ENCODE measurements at places on chromosomes 6 and 20. TPM values are rescaled to one million over a fixed set of nuclear protein-coding genes. Genes with fewer than 3 reads are reported as not detected.

DNA sequence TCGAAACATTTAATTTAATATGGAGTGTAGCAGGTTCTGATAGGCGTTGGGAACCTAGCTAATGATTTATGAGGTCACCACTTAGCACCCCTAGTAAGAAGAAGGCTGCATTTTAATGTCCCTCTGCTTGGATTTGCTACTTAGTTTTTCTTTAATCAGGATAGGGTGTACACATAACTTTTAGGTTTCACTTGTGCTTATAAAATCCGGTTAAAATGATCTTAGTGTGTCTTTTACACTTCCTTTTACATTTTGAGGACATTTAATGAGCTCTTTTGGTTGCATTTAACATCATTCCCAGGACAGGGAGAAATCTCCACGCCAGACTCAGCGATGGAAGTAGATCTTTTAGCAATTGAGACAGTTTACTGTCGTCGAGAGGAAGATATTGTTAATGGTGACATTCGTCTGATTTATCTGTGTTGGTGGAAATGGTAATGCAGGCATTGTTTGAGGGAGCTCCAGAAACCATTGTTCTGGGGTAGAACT lies 5.6 kb downstream of the TFAP2A start:
- DNase-seq = no peak

DNA sequence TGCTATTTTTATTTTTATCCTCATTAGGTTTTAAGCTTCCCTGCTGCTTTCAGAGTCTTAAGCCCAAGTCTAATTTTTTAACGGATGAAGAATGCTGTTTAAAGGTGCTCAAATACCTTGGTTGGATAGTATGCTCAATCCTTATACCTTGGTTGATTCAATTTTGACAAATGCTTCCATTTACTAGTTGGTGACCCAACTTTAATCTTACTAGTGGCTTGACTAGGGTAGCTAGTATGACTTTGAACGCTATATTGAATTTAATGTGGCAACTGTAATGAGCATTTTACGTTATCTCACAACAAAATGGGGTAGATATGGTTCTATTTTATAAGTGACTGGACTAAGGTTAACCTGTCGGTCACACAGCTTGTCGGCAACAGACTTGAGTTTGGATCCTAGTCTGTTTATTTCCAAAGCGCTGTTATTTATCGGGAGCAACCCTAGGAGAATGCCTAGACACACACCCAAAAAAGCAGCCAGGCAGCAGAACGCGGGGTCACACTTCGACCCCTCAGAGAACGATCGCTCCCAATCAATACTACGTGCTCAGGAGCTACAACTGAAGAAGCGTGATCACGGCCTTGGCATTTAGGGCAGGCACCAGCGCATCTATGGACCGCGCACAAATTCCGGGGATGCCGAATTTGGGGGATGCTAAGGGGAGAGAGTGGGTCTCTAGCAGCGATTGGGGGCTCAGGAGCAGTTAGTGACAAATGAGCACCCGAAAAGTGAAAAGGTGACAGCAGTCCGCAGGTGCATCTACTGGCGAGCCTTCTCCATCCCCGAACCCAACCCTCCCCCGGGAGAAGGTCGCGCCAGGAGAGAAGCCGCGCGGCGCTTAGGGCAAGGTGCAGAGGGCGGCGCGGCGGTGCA lies 586 bp upstream of the ALDH5A1 start:
- DNase-seq = no peak

- DNase-seq = no peak
Measured at GRCh38 chr6:89828988-89829471, 650 bp upstream of the CASP8AP2 start.

DNA sequence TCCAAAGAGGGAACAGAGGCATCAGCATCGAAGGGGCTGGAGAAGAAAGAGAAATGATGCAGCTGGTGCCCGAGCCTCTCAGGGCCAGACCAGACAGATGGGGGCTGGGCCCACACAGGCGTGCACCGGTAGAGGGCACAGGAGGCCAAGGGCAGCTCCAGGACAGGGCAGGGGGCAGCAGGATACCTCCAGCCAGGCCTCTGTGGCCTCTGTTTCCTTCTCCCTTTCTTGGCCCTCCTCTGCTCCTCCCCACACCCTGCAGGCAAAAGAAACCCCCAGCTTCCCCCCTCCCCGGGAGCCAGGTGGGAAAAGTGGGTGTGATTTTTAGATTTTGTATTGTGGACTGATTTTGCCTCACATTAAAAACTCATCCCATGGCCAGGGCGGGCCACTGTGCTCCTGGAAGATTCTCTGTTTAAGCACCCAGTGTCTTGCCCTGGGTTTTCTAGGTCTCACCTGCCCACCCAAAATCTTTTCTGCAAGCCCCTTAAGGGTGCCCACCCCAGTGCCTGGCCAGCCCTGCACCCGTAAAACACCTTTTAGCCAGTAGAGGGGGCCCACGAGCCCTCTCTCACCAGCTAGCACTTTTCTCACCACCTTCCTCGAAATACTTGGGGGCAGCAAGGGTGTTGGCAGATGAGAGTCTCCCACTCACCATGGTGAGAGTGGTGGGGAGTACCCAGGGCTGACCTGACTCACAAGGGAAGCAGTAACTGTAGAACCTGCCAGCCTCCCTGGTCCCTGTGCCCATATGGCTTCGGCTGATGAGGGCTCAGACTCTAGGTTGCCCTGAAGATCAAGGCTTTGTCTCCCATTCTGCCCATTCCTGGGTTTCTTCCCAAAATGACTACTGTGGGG lies 35.7 kb upstream of the ID1 start:
- no peak for DNase-seq

DNA sequence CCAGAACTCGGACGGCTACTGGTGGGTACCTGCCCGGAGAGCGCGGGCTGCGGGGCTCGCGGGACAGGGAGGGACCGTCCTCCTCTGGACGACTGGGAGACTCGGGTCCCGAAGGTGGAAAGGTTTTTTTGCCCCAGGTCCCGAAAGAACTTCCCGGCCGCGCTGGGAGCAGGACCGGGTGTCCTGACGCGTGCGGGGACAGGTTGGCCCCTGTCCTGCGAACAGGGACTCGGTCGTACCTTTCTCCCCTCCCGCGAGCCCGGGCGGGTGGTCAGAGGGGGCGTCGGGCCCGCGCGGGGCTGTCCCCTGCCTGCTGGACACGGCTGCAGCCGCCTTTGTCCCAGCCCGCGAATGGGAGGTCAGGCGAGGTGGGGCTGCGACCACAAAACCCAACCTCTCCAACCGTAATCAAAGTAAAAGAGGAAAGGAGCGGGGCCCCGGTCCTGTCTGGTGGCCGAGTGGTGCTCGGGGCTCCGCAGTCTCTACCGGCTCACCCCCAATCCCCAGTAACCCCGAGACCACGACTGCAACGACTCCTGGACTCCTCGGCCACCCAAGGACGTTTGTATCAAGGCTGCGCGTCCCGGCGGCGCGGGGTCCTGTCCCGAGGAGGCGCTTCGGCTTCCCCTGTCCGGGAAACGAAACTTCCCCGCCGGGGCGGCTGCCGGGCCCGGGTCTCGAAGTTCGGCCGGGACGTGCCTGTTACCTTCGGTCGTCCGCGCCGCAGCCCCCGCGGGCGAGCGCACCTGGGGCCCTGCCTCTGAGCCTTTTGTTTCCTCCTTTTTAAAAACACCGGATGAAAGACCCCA lies 798 bp downstream of the DSP start:
- DNase-seq = no peak

DNA sequence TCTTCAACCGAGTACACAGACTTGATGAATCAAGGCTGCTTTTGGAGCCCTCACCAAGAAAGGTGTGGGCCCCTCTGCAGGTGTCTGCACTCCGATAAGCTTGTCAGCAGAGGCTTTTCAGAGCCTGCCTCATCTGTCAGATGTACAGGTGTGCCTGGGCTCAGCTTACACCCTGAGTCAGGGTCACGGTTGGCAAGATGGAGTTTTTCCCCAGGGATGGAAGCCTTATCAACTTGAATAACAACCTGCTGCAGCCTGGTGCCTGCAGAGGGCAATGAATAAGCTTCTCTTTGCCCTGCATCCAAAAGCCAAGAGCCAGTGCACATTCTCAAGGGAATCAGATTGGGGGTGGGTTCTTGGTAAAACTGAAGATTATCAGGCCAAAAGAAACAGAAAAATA lies 427.1 kb downstream of the CD83 start:
- no peak for DNase-seq

DNA sequence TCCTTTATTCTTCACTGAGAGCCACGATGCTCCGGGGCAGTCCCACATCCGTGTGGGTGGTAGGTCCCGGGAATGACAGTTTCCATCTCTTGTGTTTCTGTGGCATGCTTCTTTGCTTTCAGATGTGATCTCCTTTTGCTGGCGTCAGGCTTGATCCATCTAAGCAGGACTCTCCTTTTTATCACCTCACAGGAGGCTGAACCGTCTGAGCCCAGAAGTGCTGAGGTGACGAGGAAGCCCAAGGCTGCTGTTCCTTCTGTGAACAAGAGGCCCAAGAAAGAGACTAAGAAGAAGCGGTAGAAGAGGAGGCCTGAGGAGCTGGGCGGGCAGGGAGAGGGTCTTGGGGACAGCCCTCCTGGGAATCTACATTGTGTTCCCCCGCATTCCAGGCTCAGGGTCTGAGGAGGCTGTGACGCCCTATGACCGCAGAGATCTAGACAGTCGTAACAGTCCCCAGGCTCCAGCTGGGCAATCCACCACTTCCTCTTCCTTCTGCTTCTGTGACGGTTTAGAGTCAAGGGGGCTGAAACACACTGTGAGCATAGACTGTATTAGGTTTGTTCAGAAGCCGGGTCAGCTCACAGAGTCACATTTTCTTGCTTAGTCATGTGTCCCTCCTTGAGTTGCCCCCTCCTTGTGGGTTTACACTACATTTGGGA lies 26.8 kb downstream of the MANBAL start:
- no peak for DNase-seq

GRCh38 chr6:35327349-35328027 lies 14.9 kb upstream of the PPARD start:
- no peak for DNase-seq

GRCh38 chr6:73062130-73062529 lies 163.2 kb downstream of the KHDC1L start:
- no peak for DNase-seq

DNA sequence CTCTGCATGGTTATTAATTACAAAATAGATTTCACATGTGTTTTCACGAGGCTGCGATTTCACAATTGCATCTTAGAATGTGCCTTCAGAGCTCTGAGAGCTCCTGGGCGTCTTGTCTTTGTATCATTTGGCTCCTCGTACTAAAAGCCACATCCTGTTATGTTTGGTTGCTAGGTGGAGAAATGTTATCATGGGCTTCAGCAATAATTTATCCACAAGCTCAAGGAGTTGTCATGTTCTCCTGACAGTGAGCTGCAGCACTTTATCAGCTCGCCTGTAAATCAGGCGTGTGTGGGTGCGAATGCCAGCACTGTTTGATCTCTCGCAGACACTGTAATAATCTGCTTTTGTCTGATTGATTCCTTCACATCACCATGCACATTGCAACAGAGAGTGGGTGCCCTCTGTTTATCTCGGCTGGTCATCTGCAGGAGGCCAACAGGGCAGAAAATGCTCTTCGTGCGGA lies 218.6 kb upstream of the ZFP64 start:
- DNase-seq = peak; percentile 16

DNA sequence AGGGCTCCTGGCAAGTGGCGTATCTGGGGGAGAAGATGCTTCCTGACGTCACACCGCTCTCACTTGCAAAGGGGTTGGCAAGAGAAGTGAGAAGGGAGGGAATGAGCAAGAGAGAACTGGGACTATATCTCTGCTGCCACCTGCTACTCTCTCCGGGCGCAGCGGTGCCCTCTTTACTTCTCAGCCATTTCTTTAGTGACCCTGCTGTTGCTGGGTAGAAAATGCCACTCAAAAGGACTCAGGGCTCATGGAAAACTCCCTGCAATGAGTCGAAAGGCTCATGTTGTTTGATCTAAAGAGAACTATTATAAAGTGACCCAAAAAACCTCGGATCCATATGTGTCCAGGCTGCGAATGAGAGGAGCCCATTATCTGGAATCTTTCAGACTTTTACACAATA lies 401.8 kb downstream of the SAMD5 start:
- no peak for DNase-seq

GRCh38 chr6:54428431-54428830 lies 120.2 kb downstream of the TINAG start:
- DNase-seq = no peak

GRCh38 chr6:142753196-142753595 lies 191.8 kb downstream of the HIVEP2 start:
- no peak for DNase-seq

DNA sequence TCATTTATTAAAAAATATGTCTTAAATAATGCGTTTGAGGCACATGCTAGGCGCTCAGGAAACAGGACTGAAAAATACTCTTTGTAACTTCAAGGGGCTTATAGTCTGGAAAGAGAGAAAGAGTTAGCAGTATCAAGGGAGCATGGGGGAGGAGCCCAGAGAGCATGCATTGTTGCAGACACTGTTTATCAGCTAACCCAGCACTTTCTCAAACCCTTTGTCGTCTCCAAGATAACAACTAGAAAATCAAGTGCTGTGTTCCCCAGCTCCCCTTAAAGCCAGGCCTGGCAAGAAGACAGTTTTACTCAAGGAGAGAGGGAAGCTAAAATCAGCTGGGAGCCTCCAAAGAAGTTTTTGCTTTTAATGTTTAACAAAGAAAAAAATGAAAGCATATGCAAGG lies 98.4 kb downstream of the PERP start:
- DNase-seq = no peak

GRCh38 chr20:14745830-14746229 lies 408.4 kb upstream of the FLRT3 start:
- DNase-seq = no peak

GRCh38 chr6:14177413-14178082 lies 60.0 kb downstream of the CD83 start:
- DNase-seq = no peak

GRCh38 chr6:121439475-121439874 lies 4.0 kb downstream of the GJA1 start:
- DNase-seq = no peak

DNA sequence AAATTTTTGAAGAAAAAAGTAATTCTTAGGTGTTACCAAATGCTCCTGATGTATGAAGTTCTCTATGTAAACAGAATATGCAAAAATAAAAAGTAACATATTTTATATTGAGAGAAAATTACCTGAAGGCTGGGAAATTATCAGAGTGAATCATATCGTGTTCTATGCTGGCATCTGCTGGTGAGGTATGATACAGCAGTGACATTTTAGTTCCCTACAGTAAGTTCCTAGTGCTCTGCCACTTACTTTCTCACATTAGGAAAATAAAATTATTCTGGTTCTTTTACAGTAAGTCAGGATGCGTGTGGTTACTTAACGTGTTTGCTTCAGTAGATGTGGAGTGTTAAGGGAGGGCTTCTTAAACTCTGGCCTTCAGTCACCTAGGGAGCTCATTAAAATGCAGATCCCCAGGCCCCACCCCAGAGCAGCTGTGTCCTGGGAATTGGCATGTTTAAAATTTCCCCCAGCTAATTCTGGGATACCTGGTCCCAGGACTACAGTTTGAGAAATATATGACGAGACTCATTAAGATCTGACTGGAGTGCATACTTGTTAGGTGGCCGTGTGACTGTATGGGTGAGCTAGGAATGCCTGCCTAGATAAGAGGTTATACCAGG lies 3.2 kb downstream of the ACTR5 start:
- no peak for DNase-seq

The WFDC5 gene
- total RNA-seq = 0.51 TPM

The LCA5 gene
- 1.9 TPM for total RNA-seq

The BPIFA2 gene
- not detected for total RNA-seq

The MUCL3 gene
- total RNA-seq = not detected

The CST9 gene
- total RNA-seq = not detected

The MEI4 gene
- not detected for total RNA-seq

The ZBTB46 gene
- total RNA-seq = 0.21 TPM

The RFX6 gene
- total RNA-seq = not detected
